ENCODE measurements at places on chromosomes 16 and 17.

GRCh38 chr17:41735744-41736143, 1.3 kb upstream of the HAP1 start:
- DNase-seq, result no peak

GRCh38 chr16:10870808-10871156, 6.2 kb upstream of the CIITA start:
- no peak for DNase-seq

GRCh38 chr17:82021107-82021899, 1.4 kb downstream of the CENPX start:
- no peak for DNase-seq

DNA sequence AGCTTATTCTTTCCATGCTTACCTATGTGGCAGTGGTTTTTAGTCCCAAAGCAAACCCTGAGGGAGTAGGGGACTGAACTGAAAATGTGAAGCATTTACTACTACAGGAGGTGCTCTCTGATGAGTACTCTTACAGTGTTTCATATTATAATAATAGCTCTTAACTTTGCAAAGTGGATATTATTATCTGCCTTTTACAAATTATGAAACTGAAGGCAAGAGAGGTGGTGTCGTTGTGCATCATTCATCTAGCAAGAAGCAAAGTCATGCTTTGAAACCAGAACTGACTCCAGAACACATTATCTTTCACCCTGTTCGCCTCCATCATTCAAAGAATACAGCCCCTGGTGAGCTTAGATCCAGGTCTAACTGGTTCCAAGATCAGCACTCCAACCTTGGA, 8.2 kb upstream of the KCNH6 start:
- no peak for DNase-seq

DNA sequence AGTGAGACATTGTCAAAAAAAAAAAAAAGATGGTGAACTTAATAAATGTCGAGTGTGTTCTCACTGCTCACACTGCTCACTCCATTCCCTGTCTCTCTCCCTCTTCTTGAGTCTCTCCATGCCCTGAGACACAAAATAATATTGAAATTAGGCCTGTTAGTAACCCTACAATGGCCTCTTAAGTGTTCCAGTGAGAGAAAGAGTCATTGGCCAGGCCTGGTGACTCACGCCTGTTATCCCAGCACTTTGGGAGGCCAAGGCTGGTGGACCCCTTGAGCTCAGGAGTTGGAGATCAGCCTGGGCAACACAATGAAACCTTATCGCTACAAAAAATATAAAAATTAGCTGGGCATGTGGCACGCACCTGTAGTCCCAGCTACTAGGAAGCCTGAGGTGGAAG, 16.2 kb upstream of the CSF3 start:
- no peak for DNase-seq

DNA sequence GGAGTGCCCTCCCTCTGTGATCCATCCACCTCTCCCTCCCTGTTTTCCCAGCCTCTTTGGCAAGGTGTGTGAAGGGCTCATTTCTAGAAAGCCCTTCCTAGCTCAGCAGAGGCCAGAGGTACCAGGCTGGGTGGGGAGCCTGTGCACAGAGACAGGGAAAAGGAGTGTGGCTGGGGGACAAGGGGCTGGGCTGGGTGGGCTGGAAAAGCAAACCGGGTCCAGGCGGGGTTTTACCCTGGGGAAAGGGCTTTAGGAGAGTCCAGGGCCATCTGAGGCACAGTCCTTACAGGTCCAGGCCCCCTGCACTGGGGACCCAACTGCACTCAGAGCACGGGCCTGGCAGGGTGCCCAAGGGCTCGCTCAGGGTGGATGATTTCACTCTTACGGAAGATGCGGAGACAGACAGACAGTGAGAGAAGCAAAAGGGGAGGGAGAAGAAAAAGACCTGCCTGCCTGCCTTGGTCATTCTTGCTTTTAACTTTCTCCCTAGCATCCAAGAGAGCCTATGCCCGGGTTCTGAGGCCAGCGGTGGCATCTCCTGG, 7.0 kb downstream of the CRHR1 start:
- DNase-seq, result no peak

DNA sequence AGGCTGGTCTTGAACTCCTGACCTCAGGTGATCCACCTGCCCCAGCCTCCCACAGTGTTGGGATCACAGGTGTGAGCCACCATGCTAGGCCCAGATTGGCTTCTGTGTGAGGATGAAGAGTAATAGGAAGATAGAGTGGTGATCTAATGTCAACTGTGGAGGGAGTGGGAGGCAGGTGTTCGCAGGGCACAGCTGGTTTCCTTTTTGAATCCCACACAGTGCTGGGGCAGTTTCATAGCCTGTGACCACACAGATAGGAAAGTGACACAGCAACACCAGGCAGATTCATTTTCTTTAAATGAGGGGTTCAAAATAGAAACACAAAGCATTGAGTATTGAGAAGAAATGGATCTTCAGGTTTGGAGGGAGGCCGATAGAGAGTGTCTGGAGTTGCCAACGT, 540.3 kb downstream of the WWOX start:
- DNase-seq, result no peak

DNA sequence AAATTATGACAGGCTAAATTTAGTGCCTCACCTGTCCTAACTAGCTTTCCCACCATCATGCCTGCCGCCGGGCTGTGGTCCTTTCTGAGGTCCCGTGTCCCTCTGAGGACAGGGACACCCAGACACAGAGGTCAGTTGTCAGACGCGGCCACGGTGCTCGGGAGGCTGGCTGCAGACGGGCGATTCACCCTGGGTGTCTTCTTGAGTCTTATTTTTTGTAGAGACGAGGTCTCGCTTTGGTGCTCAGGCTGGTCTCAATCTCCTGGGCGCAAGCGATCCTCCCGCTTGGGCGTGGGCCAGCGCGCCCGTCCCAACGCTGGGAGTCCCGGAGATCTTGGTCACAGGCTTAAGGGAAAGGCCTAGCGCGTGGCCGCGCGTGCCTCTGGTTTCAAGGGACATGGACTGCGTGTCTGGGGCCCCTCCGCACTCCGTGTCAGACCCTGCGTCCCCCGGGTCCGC, 797 bp upstream of the RAB11FIP3 start:
- DNase-seq, result no peak

DNA sequence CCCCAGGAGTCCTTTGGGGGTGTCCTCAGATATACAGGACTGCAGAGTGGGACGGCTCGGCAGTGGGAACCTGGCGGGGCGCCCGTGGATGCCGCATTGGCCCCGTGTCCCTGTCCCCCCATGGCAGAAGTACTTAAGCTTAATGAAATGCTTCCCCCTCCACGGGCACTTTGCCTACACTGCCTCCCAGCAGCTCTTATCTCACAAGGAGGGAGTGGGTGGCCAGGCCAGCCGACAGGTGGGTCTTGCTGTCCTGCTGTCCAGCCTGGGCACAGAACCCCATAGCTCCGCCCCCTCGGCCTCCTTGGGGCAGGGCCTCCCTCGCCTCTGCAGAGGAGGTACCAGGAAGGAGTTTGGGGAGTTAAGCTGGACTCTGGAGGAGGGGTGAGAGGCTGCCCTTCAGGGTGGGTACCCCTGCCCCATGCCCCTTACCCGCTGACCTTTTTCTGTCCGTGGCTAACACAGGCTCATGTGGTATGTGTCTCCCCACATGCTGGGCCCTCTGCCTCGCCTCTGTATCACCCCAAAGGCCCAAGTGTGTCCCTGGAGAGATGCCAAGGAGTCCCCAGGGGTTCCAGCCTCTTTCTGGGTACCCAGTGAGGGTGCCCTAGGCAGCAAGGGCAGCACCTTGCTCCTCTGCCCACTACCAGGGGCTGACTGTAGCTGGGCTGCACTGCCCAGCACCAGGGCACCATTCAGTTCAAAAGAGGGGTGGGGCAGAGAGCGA, 8.7 kb downstream of the THRA start:
- DNase-seq, result no peak

GRCh38 chr16:67349172-67349571, 22.6 kb downstream of the LRRC36 start:
- no peak for DNase-seq

- DNase-seq, result no peak
These were observed 71.4 kb downstream of the ABR start for GRCh38 chr17:1108478-1108764.

- DNase-seq, result no peak
These were observed 9.1 kb upstream of the SCNN1B start for GRCh38 chr16:23293016-23293415.

All from fibroblast of skin of left biceps (primary cell).